Smooth muscle cell of bladder (primary cell): ENCODE measurements at places on chromosomes 5 and 9. TPM values are rescaled to one million over a fixed set of nuclear protein-coding genes. Genes with fewer than 3 reads are reported as not detected.

The SLC46A2 gene
- not detected in 2 replicates for total RNA-seq

The BTNL3 gene
- total RNA-seq = not detected in 2 replicates

The SPAAR gene
- 0.18 TPM in 1 of 2 replicates, not detected in the other for total RNA-seq

The FOXI1 gene
- not detected in 2 replicates for total RNA-seq

The ARHGEF37 gene
- total RNA-seq = 0.57 and 2.4 TPM in 2 replicates

The NEUROG1 gene
- not detected in 2 replicates for total RNA-seq

The ORM2 gene
- not detected in 2 replicates for total RNA-seq

The NR6A1 gene
- total RNA-seq = 0.09 and 0.14 TPM in 2 replicates

The CER1 gene
- total RNA-seq = not detected in 2 replicates

The PRSS3 gene
- 14.6 and 28.4 TPM in 2 replicates for total RNA-seq

The FREM1 gene
- under 0.01 and 0.09 TPM in 2 replicates for total RNA-seq

The MAMDC2 gene
- 1.1 and 3.0 TPM in 2 replicates for total RNA-seq
